M059J (cell line): ENCODE measurements at places on chromosomes 16 and 17.

- DNase-seq: no peak
Measured at GRCh38 chr17:77696151-77696720, 262.3 kb upstream of the TNRC6C start.

DNA sequence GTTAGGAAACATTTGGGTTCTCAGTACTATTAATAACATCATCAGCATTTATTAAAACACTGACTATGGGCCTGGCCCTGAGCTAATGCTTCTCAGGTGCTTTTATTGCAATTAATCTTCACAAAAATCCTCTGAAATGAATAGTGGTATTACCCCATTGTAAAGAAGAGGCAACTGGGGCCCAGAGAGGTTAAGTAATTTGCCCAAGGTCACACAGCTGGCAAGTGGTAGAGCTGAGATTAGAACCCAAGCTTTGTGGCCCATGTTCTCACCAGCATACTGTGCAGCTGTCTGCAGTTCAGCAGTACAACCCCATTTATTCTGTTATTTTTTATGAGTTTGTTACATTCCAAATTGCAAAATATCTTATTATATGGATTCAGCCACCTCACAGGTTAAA, 82.3 kb downstream of the TBC1D16 start:
- no peak for DNase-seq

GRCh38 chr16:81601008-81601428, 156.4 kb downstream of the CMIP start:
- peak; percentile 88 for DNase-seq

DNA sequence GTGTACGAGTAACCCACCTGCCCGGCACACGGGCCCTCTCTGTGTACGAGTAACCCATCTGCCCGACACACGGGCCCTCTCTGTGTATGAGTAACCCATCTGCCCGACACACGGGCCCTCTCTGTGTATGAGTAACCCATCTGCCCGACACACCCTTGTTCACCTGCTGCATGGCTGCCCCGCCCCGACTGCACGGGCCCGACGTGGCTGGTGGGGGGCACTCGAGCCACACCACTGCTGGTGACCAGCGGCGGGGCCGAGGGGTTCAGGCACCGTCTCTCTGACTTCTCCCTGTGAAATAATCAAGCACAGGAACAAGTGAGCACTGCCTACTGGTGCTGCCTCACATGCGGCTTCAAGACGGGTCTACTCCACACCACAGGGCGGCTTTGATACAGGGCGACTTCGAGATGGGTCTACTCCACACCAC, 22.1 kb downstream of the MAP1LC3B start:
- no peak for DNase-seq
